GM03348 (cell line): ENCODE measurements at places on chromosomes 11 and 22.

- peak; percentile 45 for DNase-seq
Measured at GRCh38 chr11:71263386-71263785, 11.0 kb upstream of the SHANK2 start.

GRCh38 chr22:46537225-46537945 is at the start of gene CELSR1:
CELSR1 (minus strand) TSS chr22:46537620; CDS start chr22:46537170, 450 bp downstream.
- peak; percentile 74 for DNase-seq

DNA sequence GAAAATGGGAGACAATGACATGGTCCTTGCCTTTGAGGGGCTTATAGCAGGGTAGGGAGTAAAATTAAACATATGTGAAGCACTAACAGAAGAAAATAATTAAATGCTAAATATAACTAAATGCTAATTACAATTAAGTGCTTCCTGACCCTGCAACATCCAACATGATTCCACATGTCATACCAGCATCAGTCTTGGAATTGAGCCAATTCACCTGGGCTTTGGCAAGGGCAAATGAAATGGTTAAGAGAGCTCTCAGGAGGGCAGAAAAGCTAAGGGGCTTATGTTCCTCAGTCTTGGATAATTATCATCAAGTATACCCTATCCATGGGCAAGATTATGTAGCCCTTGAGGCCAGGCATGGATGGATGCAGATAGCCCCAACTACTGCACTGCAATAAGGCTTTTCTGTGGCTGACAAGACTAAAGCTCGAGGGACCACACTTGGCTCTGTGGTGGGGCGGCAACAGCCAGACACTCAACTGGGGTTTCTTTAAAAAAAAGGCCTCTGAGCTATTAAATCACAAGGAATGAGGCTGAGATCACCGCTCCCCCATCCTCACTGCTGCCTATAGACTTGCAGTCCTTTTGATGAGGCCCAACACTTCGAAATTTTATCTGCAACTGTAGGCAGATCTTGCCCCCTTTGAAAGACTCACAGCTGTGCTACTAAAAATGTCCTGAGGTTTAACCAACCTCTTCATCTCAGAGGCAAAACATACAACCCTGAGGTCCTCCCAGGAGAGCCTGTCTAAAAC is 39.0 kb downstream of the IL18BP start:
- no peak for DNase-seq

- DNase-seq = peak; percentile 47
Measured at GRCh38 chr22:39556970-39557841, 13.3 kb upstream of the CACNA1I start.

DNA sequence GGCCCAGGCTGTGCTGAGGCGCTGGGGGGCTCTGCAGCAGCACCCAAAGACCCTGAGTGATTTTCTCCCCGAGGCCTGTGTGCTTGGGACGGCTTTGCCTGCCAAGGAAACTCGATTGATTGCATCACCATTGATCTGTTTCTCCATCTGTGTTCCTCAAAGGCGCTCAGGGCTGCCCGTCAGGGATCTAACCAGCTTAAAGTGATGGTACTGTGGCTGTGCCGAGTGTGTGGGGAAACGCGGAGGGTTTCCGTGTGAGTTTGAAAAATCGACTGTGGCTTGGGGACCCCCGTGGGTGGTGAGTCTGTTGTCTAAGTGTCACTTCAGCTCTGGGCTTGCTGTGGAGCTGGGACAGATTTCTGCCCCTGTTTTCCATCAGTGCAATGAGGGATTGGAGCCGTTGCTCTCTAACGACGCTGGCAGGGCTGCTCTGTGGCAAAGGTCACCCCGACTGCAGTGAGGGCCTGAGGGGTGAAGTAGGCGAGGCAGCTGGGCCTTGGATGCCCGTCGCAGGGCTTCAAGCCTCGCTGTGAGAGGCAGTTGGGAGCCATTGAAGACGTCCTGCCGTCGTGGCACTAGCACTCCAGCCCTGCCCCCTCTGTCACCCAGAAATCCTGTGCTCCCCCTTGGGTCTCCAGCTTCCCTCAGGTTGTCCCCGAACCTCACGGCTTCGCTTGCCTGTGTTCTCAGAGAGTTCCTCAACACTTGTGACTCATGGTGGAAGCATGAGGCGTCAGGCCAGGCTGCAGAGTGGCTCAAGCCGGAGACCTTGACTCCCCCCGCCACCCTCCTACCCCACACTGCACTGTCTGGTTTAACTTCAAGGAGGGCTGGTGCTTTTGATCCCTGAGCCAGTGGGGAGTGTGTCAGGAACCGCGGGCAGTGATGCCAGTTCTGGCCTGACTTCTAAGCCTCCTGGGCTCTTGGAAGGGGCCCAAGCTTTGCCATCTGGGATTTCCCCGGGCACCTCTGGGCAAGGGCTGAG is 21.8 kb downstream of the CACNA1I start:
- DNase-seq = peak; percentile 85

GRCh38 chr11:19725379-19726079 is 12.9 kb downstream of the NAV2 start:
- no peak for DNase-seq

DNA sequence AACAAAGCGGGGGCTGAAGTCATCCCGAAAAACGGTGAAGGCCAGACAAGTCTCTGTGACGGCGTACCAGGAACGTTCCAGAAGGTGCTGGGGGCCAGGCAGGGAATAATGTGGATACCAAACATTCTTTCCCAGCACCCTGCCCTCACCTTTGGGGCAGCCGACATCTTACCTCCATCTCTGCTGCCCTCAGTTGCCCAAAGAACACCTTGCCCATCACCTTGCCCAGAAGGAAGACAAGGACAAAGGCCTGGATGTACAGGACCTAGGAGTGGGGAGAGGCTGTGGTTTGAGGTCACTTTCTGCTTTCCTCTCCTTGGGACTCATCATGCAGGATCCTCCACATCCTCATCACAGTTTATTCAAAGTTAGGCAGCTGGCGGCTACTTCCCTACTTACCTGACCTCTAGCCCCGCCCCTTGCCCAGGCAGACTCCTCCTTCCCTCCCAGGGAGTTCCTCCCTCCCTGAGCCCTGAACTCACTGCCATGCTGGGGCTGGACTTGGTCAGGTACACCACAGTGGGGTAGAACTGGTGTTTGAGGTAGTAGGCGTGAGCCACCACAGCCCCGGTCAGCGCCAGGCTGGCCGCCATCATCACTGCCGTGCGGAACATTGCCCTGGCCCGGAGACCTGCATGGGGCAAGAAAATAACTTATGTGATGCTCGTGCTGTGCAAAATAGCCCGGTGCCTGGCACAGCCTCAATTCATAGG is 1.2 kb downstream of the SYVN1 start:
- peak; percentile 56 for DNase-seq

DNA sequence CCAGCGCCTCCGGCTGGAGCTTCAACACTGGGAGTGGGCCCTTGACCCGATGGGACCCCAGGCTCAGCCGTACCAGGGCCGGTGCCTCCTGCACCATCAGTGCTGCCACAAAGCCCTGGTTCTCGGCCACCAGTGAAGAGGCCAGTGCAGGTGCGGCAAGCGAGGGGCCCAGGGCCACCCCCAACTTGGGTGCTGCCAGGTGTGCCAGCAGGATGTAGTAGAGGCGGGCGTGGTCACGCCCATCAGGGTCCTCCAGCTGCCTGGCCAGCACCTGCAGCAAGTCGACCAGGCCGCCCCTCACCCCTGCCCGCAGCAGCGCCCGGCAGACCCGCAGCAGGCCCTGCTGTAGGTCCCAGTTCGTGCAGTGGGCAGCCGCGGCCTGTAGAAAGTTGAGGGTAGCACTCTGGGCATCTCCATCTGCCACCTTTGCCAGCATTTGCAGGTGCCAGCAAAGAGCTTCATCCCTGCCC is 2.3 kb downstream of the AP5B1 start:
- no peak for DNase-seq

GRCh38 chr11:77672264-77672663 is 34.7 kb upstream of the CLNS1A start:
- DNase-seq = peak; percentile 48

- no peak for DNase-seq
Measured at GRCh38 chr11:106379265-106379664, 301.8 kb downstream of the AASDHPPT start.

- DNase-seq = no peak
Measured at GRCh38 chr22:41870786-41871185, 37.9 kb downstream of the SREBF2 start.

GRCh38 chr22:30279932-30280331 is 9.4 kb downstream of the CASTOR1 start:
- DNase-seq = no peak

DNA sequence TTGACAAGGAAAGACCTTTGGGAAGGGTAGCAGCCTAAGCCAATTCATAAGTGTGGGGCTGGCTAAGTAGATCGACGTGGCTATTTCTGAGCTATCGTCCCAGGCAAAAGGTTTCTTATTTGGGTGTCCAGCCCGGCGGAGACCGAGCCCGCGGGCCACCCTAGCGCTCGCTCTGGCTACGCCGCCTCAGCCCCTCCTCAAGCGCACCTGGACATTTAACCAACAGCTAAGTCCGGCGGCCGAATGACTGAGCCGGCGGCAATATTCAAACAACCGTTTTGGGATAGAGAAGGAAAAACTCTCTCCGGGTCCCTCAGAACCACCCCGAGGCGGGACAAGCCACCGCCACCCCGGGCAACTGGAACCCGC is 457 bp downstream of the RNF141 start:
- DNase-seq = peak; percentile 45

GRCh38 chr11:33035011-33035410 is 4.4 kb upstream of the TCP11L1 start:
- DNase-seq = no peak

DNA sequence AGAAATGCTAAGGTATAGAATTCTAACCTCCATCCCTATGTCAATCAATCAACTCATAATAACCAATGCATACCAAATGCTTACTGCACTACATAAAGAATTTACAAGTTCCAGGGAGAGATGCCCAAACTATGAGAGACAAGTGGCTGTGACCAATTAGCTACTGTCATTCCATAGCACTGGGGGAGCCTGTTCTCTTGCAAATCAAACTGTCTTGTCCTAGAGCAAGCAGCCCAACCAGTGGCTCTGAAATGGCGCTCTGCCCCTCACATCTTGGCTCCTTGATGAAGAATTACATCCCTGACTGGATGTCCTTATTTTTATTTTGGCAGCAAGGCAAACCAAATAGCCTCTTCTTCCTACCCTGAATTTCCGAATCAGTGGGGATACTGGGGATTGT is 272.4 kb upstream of the SYN3 start:
- DNase-seq = no peak

GRCh38 chr11:67306769-67307544 is 3.6 kb downstream of the SSH3 start:
- no peak for DNase-seq

DNA sequence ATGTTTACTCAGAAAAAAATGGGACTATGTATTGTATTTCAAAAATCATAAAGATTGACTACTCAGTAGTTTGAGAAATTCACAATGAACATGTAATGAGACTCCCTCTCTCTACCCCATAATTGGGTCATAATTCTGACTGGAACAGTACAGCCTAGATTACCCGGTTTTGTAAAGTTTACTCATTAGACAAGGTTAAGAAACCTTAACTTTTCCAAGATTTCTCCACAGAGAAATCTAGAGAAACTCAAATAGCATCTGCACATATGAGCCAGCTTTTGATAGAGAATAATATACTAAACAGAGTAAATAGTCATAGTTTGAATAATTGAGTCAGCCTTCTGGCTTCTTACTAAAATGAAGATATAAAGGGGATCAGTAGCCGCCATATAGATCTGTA is 331.1 kb upstream of the MPPED2 start:
- DNase-seq = no peak

GRCh38 chr11:78224906-78225420 is 36.2 kb downstream of the USP35 start:
- no peak for DNase-seq

DNA sequence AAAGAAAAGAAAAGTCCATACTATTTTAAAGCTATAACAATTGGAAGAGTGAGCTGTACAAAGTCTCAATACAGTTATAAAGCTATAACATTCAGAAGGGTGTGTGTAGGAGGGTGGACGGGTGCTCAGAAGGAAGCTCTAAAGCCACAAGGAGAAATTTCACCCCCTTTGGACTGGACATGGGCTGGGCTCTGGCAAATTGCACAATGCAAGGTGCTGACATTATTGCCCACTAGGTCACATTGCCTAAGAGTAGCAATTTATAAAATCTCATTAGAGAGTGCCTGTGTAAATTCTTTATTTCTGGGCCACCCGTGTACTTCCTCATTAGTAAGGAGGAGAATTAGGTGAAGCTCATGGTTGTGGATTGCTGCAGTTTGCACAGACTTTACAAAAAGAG is 5.7 kb upstream of the APOBEC3A start:
- DNase-seq = no peak

DNA sequence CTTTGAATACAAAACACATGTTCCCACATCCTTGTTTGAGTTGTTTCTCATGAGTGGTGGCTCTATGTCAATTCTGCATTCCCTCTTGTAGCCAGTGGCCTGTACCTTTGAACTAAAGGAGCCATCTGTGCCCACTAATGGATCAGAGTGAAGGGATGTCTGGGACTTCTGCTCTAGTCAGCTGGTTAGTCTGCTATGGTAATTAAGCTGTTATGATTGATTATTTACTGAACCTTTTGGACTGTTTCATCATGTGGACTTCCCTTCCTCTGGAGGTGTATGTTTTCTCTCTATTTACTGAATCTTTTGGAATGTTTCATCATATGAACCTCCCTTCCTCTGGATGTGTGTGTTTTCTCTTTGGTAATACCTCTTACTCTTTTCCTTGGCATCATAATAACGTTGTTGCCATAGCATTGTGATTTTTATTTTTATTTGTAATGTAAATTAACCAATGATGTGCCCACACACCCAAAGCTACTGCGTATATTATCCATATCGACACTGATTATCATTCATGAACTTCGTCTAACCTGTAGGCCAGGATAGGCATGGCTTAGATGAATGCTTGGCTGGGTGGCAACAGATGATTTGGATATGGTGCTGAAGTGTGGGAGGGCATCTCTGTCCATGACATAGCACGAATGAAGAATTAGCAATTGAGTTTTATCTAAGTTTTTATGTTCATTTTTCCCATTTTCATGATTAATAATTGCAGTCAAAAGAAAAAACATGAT is 112.3 kb upstream of the SORL1-AS1 start:
- DNase-seq = peak; percentile 10

- no peak for DNase-seq
Measured at GRCh38 chr11:37951996-37952395, 1354.0 kb upstream of the RAG2 start.

GRCh38 chr11:67544616-67545242 is 21.5 kb upstream of the CABP2 start:
- no peak for DNase-seq

- no peak for DNase-seq
Measured at GRCh38 chr11:72758690-72759389, 6.6 kb upstream of the ARAP1 start.

- DNase-seq = no peak
Measured at GRCh38 chr22:40055143-40055883, 60.6 kb downstream of the FAM83F start.

GRCh38 chr22:37818409-37819104 is 4.6 kb upstream of the GALR3 start:
- DNase-seq = peak; percentile 73

GRCh38 chr11:115161876-115162275 is 342.3 kb downstream of the CADM1 start:
- no peak for DNase-seq

- no peak for DNase-seq
Measured at GRCh38 chr11:134394311-134394710, 17.7 kb downstream of the B3GAT1 start.
